ENCODE measurements at places on chromosomes 4 and X. TPM values are rescaled to one million over a fixed set of nuclear protein-coding genes. Genes with fewer than 3 reads are reported as not detected.

DNA sequence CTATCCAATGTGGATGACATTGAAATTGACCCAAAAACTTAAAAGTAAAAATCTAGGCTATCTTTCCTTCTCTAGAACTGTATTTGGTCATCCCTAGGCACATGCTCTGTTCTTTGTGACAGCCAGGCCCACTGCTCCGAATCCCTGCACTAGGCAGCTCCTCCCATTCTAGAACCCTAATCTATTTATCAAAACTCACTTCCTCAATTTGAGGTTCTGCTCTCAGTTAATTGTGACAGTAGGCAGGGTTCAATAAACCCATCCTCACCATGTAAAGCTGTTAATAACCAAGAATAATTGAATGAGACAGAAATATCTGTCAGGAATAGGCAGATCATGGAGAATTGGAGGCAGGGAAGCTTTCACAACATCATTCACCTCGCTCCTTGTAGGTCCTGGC lies 51.9 kb upstream of the IRF2 start:
- peaks cover 29% of the 10 kb centered on the region for H3K4me1 ChIP-seq
- no peak for DNase-seq
- no peak overlapping the region for H3K27ac ChIP-seq
- no peaks in the 10 kb centered on the region for H3K27me3 ChIP-seq

DNA sequence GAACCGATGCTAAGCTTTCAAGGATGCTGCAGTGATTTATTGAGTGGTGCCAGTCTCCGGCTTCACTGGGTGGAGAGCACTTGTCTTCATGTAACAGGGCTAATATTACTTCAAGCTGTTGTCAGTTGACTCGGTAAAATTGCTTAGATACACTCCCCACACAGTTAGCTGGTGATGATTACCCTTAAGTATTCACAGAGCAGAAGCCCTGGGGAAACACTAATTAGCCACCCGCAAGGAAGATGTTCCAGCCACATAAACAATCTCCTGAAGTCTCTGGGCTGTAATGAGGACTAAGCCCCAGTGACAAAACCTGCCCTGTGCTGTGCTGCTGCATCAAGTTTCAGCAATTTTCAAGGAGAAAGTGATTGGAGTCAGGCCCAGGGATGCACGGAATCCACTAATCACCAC lies 37.3 kb upstream of the GK2 start:
- DNase-seq: no peak
- H3K27me3 ChIP-seq: no peaks in the 10 kb centered on the region
- no peaks in the 10 kb centered on the region for H3K4me1 ChIP-seq
- no peak overlapping the region for H3K27ac ChIP-seq

GRCh38 chr4:81827577-81828202 lies 356.0 kb upstream of the RASGEF1B start:
- H3K36me3 ChIP-seq: no peaks in the 10 kb centered on the region
- no peak overlapping the region for H3K4me3 ChIP-seq
- no peak for DNase-seq
- no peaks in the 10 kb centered on the region for H3K27me3 ChIP-seq
- H3K27ac ChIP-seq: no peak overlapping the region

DNA sequence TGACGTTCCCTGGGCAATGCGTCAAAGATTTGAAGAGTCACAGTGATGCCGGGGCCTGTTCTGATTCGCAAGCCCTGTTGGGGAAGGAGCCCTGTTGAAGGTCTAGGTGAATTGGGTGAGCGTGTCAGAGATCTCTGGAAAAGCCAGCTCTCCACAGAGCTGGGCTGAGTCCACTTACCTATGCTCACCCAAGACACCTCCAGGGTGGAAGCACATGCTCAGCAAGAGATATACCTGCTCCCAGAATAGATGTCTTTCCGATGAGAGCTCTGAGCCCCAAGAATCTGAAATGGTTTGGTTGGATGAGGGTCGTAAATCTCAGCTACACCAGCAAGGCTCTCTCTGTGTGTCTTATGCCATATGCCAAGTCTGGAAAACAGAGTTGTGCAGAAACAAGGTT lies 1.7 kb downstream of the GABRQ start:
- no peak overlapping the region for H3K27ac ChIP-seq
- H3K4me3 ChIP-seq: no peak overlapping the region
- no peaks in the 10 kb centered on the region for H3K4me1 ChIP-seq
- H3K27me3 ChIP-seq: peaks cover 62% of the 10 kb centered on the region
- DNase-seq: no peak

- peaks cover 27% of the 10 kb centered on the region for H3K4me1 ChIP-seq
- H3K4me3 ChIP-seq: peak overlapping the region; percentile 68
- no peak for DNase-seq
- peaks cover 98% of the 10 kb centered on the region for H3K27me3 ChIP-seq
Measured at GRCh38 chrX:114581528-114582263, 2.2 kb upstream of the HTR2C start.

DNA sequence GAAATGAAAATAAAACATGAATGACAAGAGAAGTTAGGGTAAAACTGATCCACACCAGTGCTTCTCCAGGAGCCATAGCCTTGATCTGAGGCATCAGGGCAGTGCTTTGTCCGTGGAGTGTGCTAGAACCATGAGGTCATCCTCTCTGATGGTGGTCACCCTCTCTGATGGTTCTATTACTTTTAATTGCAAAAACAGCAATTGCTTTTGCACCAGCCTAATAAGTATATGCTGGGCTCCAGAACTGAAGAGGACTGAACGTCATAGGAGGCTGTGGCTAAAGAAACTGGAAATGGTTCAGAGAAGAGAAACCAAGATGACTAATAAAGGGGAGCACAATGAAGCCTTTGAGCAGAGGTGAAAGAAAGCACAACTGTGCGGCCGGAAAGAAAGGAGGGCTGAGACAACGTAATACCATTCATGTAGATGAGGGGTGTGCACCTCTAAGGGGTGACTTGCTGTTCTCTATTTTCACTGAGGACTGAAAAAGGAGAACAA lies 17.0 kb upstream of the TMEM154 start:
- DNase-seq: peak; percentile 12
- peaks cover 2% of the 10 kb centered on the region for H3K27me3 ChIP-seq
- H3K36me3 ChIP-seq: no peaks in the 10 kb centered on the region
- H3K4me3 ChIP-seq: peak overlapping the region; percentile 0

DNA sequence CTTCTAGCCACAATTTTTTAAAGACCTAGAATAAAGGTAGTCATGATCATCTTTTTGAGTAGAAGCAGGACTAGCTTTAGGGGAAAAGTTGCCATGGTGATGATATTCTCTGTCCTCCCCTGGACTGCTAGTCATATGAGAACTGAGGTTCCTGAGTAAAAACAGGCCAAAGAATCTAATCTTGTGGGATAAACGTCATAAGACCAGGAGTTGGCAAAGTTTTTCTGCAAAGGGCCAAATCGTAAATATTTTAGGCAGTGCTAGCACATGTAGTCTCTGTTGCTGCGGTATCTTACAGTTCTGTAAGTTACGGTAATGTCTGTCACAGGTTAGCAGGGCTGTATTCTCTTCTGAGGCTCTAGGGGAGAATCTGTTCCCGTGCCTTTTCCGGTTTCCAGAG lies 3.4 kb downstream of the PRPS2 start:
- H3K27me3 ChIP-seq: peaks cover 5% of the 10 kb centered on the region
- H3K36me3 ChIP-seq: peaks cover 22% of the 10 kb centered on the region
- no peak for DNase-seq
- no peak overlapping the region for H3K27ac ChIP-seq
- peak overlapping the region; percentile 57 for H3K4me3 ChIP-seq

GRCh38 chrX:13088156-13088487 lies 43.7 kb upstream of the FAM9C start:
- no peak overlapping the region for H3K4me3 ChIP-seq
- H3K4me1 ChIP-seq: peaks cover 10% of the 10 kb centered on the region
- peaks cover 3% of the 10 kb centered on the region for H3K36me3 ChIP-seq
- no peak for DNase-seq
- H3K27ac ChIP-seq: no peak overlapping the region
- no peaks in the 10 kb centered on the region for H3K27me3 ChIP-seq

DNA sequence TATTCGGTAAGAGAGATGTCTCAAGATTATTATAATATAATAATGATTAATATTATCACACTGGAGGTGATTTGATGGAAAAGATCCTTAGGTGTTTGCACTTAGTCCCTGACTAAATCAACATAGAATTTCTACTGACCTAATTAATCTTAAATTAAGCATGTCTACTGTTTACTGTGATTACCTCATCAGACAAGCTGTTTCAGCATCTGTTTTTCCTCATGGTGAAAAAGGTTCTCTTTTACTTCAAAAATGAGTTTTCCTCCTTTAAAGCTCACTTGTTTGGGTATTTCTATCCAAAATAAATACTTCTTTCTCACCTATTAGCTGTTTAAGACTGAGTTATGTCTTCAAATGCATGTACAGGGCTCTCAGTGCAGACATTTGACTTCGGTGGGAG lies 407.8 kb downstream of the NKX6-1 start:
- H3K4me1 ChIP-seq: peaks cover 14% of the 10 kb centered on the region
- H3K27ac ChIP-seq: no peak overlapping the region
- no peak overlapping the region for H3K4me3 ChIP-seq
- H3K27me3 ChIP-seq: no peaks in the 10 kb centered on the region
- no peaks in the 10 kb centered on the region for H3K36me3 ChIP-seq
- DNase-seq: no peak

- H3K4me1 ChIP-seq: peaks cover 34% of the 10 kb centered on the region
- no peaks in the 10 kb centered on the region for H3K27me3 ChIP-seq
- H3K4me3 ChIP-seq: no peak overlapping the region
- peaks cover 11% of the 10 kb centered on the region for H3K36me3 ChIP-seq
- H3K27ac ChIP-seq: no peak overlapping the region
Measured at GRCh38 chrX:118534716-118535493, 39.3 kb downstream of the DOCK11 start.

GRCh38 chrX:94977562-94977961 lies 1303.6 kb downstream of the FAM133A start:
- no peak overlapping the region for H3K4me3 ChIP-seq
- no peaks in the 10 kb centered on the region for H3K36me3 ChIP-seq
- no peak overlapping the region for H3K27ac ChIP-seq

- H3K27me3 ChIP-seq: no peaks in the 10 kb centered on the region
- DNase-seq: no peak
Measured at GRCh38 chr4:32268863-32269262, 1548.7 kb downstream of the PCDH7 start.

DNA sequence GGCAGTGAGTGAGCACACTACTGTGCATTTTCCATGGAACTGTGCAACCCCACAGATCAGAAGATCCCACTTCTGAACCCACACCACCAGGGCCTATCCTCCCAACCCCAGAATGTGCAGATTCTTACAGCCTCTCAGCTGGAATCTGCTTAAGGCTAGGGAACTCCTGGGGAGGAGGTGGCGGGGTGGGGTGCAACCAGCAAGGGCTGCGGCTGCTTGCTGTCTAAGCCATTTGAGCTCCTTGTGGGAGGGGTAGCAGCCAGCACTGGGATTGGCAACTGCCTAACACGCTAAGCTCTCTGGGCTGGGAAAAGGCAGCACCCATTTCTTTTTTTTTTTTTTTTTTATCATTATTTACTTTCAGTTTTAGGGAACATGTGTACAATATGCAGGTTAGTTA lies 353.3 kb downstream of the RAB28 start:
- no peaks in the 10 kb centered on the region for H3K27me3 ChIP-seq
- H3K36me3 ChIP-seq: peaks cover 8% of the 10 kb centered on the region
- no peak overlapping the region for H3K4me3 ChIP-seq
- DNase-seq: no peak

- H3K4me1 ChIP-seq: peaks cover 40% of the 10 kb centered on the region
- peak overlapping the region; percentile 8 for H3K27ac ChIP-seq
- H3K4me3 ChIP-seq: peak overlapping the region; percentile 27
Measured at GRCh38 chr4:185651137-185651677, 115.9 kb upstream of the PDLIM3 start.

GRCh38 chr4:2450394-2451035 lies 18.4 kb upstream of the RNF4 start:
- H3K4me3 ChIP-seq: no peak overlapping the region
- no peaks in the 10 kb centered on the region for H3K36me3 ChIP-seq

DNA sequence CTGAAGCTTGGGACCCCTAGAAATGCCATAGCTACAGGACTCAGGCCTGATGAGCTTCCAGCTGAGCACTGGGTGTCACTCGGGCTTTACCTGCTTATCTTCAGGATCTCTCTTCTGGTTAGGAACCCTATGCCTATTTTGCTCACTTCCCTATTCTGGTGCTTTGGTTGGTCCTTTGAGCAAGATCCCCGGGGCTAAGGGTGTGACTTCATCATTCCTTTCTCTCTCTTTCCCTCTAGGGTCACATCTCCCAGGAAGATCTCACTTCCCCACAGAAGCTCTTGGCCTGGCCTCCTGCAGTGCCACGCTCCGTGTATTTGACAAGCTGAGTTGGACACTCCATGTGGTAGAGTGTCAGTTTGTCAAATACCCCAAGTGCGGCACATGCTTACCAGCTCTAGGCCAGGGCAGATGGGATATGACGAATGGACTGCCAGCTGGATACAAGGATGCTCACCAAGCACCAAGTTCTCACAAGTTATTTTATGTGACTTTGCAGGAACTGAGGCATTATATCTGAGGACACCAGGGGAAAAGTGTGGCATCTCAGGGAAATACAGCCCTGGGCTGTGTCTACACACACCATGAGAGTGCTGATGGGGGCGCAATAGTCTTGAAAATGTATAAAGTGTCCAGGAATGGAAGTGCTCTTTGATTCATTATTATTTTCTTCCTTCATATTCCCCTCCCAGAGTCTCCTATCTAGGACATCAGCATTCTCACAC lies 21.1 kb downstream of the VSIG4 start:
- H3K27ac ChIP-seq: no peak overlapping the region
- no peaks in the 10 kb centered on the region for H3K36me3 ChIP-seq
- no peak for DNase-seq
- H3K4me3 ChIP-seq: no peak overlapping the region

GRCh38 chr4:86536151-86536550 lies 58.0 kb upstream of the PTPN13 start:
- no peak for DNase-seq
- H3K4me1 ChIP-seq: peaks cover 8% of the 10 kb centered on the region
- H3K27me3 ChIP-seq: no peaks in the 10 kb centered on the region
- peaks cover 7% of the 10 kb centered on the region for H3K36me3 ChIP-seq

DNA sequence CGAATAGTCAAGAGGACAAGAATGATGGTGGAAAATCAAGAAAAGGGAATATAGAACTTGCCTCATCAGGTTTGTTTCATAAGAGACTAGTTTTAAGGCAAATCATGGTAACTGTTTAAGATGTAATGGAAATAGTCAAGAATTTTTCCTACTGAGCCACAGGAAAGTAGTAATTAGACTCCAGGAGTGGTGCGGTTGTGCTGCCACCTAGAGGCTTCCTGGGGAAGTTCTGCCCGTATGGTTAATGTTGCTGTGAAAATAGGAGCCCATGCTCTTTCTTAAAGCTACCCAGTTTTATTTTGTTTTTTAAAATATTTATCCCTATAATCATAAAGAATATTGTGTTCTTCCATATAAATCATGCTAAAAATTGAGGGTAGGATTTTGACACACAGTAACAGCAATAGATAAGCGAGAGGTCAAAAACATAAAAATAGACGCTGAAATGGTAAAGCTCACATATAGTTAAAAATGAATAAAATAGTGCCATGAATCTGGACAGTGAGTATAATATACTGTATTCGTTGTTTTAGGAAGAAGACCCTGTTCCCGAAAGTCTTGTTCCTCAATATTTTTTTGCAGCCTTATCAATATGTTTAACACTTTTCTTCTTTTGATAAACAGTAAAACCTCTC lies 87.0 kb downstream of the PHOX2B start:
- H3K27ac ChIP-seq: no peak overlapping the region
- DNase-seq: peak; percentile 64
- no peaks in the 10 kb centered on the region for H3K36me3 ChIP-seq
- H3K4me3 ChIP-seq: no peak overlapping the region

The DOK7 gene
- not detected for total RNA-seq

The F11 gene
- not detected for total RNA-seq

The VCX2 gene
- total RNA-seq: not detected

The MSN gene
- total RNA-seq: 184 TPM

The MCF2 gene
- 0.23 TPM for total RNA-seq

The KLHL4 gene
- 2.7 TPM for total RNA-seq

The CENPVL1 gene
- total RNA-seq: 1.3 TPM

The NEUROG2 gene
- 4.2 TPM for total RNA-seq

The TLR2 gene
- 0.71 TPM for total RNA-seq

Measured in neural crest cell (in vitro differentiated cells).